Stimulated activated CD8-positive, alpha-beta memory T cell treated with anti-CD3 and anti-CD28 coated beads, Interleukin-4, amount 100 ng/mL, for 1 hour (primary cell): ENCODE measurements at places on chromosomes 7 and 10.

DNA sequence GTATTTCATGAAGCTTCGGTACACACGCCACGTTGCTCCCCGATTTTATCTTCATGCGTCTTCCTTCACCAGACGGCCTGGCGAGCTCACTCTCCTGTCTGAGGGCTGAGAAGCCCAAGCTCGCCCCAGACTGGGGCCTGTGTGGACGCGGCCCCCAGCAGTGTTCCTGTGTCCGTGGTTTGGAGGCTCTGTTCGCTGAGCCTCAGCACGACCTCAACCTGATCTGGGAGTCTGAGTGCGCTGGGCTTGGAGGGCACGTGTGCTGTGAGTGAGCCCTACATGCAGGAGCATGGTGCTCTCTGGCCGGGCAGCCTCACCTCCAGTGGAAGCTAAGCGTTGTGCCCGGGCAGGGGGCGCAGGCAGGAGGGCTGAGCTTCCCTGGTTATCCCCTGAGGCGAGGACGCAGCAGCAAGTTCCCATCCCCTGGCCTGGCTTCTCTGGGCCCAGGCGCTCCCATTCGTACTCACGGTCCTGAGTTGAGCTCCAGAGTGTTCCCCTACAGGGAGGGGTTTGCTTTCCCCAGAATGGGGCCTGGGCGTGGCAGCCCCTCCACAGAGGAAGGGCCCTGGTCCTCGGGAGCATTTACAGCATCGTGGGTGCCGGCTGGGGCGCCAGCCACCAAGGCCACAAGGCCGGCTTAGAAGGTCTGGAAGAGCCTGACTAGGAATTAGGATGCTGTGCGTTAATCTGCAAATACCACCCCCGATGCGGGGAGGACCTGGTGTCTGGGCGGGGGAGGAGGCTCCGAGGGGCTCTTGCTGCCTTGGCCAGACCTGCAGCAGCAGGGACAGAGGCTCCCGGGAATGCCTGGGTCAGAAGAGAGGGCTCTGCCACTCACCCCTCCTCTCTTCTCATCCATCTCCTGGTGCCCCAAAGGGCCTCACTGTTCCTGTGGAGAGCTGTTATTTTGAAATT is 400.6 kb downstream of the DNAJB6 start:
- DNase-seq: no peak

GRCh38 chr10:103745341-103746247 is 109.8 kb downstream of the SH3PXD2A start:
- no peak for DNase-seq

DNA sequence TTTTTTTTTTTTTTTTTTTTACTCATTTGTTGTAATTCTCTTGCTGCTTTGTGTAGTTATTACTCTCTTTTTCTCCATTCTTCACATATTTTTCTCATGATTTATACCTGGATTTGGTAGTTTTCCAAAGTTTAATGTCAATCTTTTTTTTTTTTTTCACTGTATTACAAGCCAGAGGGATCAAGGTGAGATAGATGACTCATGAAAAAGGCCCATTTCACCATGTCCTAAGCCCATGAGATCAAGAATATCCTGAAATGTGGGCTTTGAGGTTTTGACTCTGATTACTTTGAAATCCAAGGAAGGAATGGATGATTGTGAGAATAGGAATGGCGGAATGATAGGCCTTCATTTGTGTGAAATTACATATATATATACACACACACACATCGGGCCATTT is 31.1 kb downstream of the TAX1BP1 start:
- no peak for DNase-seq

DNA sequence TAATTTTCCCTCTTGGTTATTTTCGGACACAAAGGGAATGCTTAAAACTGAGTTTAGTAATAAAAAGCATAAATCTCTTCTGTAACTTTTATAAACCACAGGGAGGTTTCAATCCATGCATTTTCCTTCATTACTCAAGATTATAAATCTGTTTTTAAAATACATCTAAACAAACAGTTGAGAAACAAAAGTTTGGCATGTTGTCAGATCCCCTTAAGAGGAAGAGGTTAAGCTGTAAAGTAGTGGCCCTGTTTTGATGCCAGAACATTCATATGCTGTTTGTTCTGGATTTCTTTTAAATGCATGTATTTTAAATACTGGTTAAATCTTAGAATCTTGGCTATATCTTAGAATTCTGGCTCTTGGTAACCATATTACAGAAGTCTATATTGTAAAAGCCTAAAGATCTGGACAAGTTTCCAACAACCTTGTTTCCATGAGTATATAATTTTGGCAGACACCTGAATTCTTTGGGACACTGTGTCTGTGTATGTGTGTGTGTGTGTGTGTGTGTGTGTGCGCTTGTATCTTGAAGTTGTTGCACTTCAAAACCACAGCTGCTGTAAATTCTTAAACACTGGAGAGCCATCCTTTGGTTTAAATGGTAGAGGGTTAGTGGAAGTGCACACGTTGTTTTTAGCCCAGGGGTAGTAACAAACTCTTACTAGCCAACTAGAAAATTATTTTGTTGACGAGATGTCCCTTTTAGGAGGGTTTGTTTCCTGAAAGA is 6.8 kb upstream of the SEMA4G start:
- DNase-seq: no peak

- no peak for DNase-seq
Observed at GRCh38 chr10:112949143-112949823, 764 bp upstream of the TCF7L2 start.

- DNase-seq: no peak
Observed at GRCh38 chr10:86857128-86857721, 100.2 kb downstream of the MMRN2 start.
